ENCODE measurements at places on chromosomes 3 and 15. TPM values are rescaled to one million over a fixed set of nuclear protein-coding genes. Genes with fewer than 3 reads are reported as not detected.
A peak's percentile ranks its signal among the peaks of the same experiment; 100 is the strongest.

Gene ACTC1
- total RNA-seq: not detected

GRCh38 chr3:167166594-167167253 lies 213.4 kb downstream of the ZBBX start:
- H3K27me3 ChIP-seq: no peaks in the 10 kb centered on the region
- no peak overlapping the region for H3K27ac ChIP-seq
- H3K4me3 ChIP-seq: no peak overlapping the region
- H3K36me3 ChIP-seq: no peaks in the 10 kb centered on the region
- no peak for DNase-seq

GRCh38 chr3:195095035-195095703 lies 175.8 kb downstream of the XXYLT1 start:
- H3K4me1 ChIP-seq: peaks cover 18% of the 10 kb centered on the region

DNA sequence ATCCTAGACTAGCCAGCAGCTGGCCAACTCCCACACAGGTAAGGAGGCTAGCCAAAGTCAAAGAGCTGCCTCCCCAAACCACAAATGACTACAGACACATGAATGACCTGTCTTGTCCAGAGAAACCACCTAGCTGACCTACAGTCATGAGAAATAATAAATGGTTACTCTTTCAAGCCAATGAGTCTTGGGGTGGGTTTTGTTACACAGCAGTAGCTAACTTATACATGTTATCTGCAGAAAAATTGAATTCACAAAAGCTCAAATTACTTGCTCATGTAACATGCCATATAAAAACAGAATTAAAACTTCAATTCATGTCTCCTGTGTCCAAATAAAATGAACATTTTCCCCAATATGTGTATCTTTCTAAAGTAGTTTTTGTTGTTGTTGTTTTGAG lies 307.4 kb upstream of the NR2F2 start:
- H3K4me1 ChIP-seq: no peaks in the 10 kb centered on the region
- no peak overlapping the region for H3K27ac ChIP-seq
- no peaks in the 10 kb centered on the region for H3K36me3 ChIP-seq
- DNase-seq: no peak

DNA sequence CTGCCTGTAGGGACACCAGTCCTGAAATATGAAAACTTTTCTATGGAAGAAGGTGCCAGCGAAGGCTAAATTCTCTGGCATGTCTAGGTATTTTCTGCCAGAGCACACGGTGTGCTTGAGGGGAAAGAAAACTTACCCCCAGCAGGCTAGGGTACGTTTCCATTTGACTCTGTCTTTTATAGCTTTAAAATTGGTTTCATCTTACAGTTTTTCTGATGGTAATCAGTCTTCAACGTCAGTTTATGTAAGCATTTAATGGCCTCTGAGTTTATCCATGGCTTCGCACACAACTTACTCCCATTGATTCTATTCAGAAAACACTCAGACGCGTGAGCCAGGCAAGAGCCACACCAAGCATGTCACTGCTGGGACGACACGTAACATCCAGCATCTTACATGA lies 249.7 kb downstream of the ADAMTS17 start:
- no peaks in the 10 kb centered on the region for H3K27me3 ChIP-seq
- DNase-seq: no peak
- H3K36me3 ChIP-seq: no peaks in the 10 kb centered on the region
- no peak overlapping the region for H3K27ac ChIP-seq

DNA sequence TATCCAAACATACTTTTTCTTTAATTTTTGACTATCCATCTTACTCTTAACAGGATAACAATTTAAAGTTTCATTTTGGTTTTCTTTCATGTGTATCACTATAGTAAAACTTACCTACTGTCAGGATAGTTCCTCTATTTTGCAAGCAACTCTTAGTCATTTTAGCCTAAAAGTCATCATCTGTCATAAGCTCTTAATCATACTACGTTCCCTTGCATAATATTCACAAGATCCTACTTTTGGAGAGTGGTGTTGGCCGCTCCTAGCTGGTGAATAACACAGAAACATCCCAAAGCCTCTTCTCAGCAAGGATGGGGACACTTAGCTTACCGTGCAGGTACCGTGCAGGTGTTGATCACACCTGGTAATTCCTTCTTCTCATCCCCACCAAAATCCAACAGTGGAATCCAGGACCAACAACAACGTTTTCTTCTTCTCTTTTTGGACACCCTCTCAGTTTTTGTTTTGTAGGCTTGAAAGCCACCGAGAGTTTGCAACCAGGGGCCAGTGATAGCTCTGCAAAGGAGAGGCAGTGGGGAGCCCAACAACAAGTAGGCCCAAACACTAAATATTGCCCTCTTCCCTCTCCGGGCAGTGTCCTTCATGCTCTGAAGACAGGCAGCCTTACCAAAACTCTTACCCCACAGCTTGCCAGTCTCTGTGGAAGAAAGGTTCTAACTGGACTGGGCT lies 433 bp downstream of the FILIP1L start:
- no peak for DNase-seq
- H3K27me3 ChIP-seq: no peaks in the 10 kb centered on the region
- H3K4me3 ChIP-seq: no peak overlapping the region
- no peak overlapping the region for H3K27ac ChIP-seq
- H3K36me3 ChIP-seq: no peaks in the 10 kb centered on the region

Gene ST8SIA2
- total RNA-seq: not detected

GRCh38 chr3:127215714-127216414 lies 22.9 kb downstream of the PRR23E start:
- no peak for DNase-seq
- no peak overlapping the region for H3K4me3 ChIP-seq
- no peak overlapping the region for H3K27ac ChIP-seq
- no peaks in the 10 kb centered on the region for H3K36me3 ChIP-seq

GRCh38 chr15:44468709-44469385 lies 41.4 kb downstream of the CTDSPL2 start:
- no peaks in the 10 kb centered on the region for H3K4me1 ChIP-seq
- peaks cover 5% of the 10 kb centered on the region for H3K36me3 ChIP-seq
- H3K27me3 ChIP-seq: no peaks in the 10 kb centered on the region
- DNase-seq: no peak

Gene NUTM1
- not detected for total RNA-seq

Gene CCR9
- total RNA-seq: not detected

Gene ALAS1
- total RNA-seq: 53.2 TPM

Gene PTH1R
- 13.4 TPM for total RNA-seq

- peak overlapping the region; percentile 65 for H3K4me3 ChIP-seq
- H3K36me3 ChIP-seq: no peaks in the 10 kb centered on the region
- peaks cover 23% of the 10 kb centered on the region for H3K4me1 ChIP-seq
Measured at GRCh38 chr15:44289259-44289790, 806 bp downstream of the GOLM2 start.

- DNase-seq: no peak
- peak overlapping the region; percentile 55 for H3K27ac ChIP-seq
- peaks cover 38% of the 10 kb centered on the region for H3K4me1 ChIP-seq
- H3K27me3 ChIP-seq: no peaks in the 10 kb centered on the region
- H3K36me3 ChIP-seq: no peaks in the 10 kb centered on the region
- H3K4me3 ChIP-seq: no peak overlapping the region
Measured at GRCh38 chr15:70742928-70743327, 20.4 kb downstream of the UACA start.

GRCh38 chr3:8767256-8767666 lies 2.2 kb downstream of the OXTR start:
- peaks cover 23% of the 10 kb centered on the region for H3K4me1 ChIP-seq
- H3K36me3 ChIP-seq: no peaks in the 10 kb centered on the region
- peaks cover 14% of the 10 kb centered on the region for H3K27me3 ChIP-seq

Gene CRYGS
- total RNA-seq: 2.9 TPM

- H3K36me3 ChIP-seq: no peaks in the 10 kb centered on the region
- peak; percentile 92 for DNase-seq
- no peaks in the 10 kb centered on the region for H3K27me3 ChIP-seq
- H3K4me1 ChIP-seq: peaks cover 11% of the 10 kb centered on the region
- peak overlapping the region; percentile 54 for H3K27ac ChIP-seq
Measured at GRCh38 chr3:11770477-11771391, 76.0 kb downstream of the TAMM41 start.

DNA sequence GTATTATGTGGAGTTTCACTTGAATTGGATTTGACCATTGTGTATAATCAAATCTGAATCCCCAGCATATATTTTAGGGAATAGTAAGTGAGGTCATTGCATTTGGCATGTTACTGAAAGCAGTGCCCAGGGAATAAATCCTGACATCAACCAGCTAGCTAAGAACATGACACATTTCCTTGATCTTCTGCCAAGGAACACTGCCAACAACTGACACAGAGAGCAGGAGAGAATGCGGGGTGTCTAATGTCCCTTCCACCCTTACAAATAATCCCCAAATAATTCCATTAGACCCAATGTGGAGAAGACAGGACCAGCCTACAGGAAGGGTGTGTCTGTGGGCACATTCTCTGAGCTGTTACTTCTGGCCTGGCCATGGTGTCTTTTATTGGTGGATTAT lies 30.6 kb upstream of the UBE3A start:
- no peak for DNase-seq
- no peaks in the 10 kb centered on the region for H3K27me3 ChIP-seq
- no peaks in the 10 kb centered on the region for H3K36me3 ChIP-seq
- H3K4me3 ChIP-seq: no peak overlapping the region
- H3K4me1 ChIP-seq: peaks cover 6% of the 10 kb centered on the region

Gene AGTR1
- total RNA-seq: 8.1 TPM

- no peak for DNase-seq
- H3K36me3 ChIP-seq: peaks cover 5% of the 10 kb centered on the region
- H3K27me3 ChIP-seq: no peaks in the 10 kb centered on the region
Measured at GRCh38 chr3:45599984-45600650, 5.6 kb downstream of the LIMD1 start.

DNA sequence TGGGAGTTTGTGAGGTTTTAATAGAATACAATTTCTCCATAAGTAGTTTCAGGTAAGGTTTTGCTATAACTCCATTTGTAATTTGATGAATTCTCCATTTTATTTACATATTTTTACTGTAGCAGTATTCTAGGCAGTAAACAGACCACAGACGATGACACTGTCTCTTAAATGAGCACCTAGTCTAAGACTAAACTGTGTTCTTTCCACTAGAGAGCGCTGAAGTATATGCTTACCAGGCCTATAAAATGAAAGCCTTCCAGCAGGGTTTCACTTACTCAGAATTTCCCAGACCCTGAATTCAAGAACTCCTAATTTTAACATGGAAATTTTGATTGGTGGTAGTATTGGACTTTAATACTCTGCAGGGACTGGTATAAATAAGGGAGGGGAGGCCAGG lies 41.6 kb downstream of the POLG start:
- no peaks in the 10 kb centered on the region for H3K27me3 ChIP-seq
- DNase-seq: no peak
- no peaks in the 10 kb centered on the region for H3K4me1 ChIP-seq

DNA sequence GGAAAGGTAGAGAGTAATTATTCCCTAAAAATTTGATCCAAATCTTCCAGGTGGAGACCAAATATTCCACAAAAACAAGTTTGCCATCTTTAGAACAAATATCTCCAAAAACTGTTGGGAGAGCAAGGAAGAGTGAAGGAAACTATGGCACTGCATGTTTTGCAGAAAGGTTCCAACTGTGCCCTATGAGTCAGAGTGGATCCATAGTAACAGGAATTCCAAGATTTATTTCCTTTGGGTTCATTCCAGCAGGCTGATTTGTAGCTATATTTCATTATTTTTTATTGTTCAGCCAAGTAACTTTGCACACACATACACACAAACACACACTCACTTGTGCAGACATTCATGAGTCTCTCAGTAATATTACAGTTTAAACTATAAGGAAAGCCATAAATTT lies 459.7 kb upstream of the EPHA6 start:
- no peak for DNase-seq
- H3K4me3 ChIP-seq: no peak overlapping the region
- no peaks in the 10 kb centered on the region for H3K27me3 ChIP-seq
- H3K27ac ChIP-seq: no peak overlapping the region

- DNase-seq: no peak
- H3K36me3 ChIP-seq: peaks cover 33% of the 10 kb centered on the region
- H3K27ac ChIP-seq: no peak overlapping the region
- H3K4me1 ChIP-seq: peaks cover 26% of the 10 kb centered on the region
- H3K4me3 ChIP-seq: no peak overlapping the region
- H3K27me3 ChIP-seq: no peaks in the 10 kb centered on the region
Measured at GRCh38 chr3:33089515-33089914, 7.4 kb downstream of the GLB1 start.

DNA sequence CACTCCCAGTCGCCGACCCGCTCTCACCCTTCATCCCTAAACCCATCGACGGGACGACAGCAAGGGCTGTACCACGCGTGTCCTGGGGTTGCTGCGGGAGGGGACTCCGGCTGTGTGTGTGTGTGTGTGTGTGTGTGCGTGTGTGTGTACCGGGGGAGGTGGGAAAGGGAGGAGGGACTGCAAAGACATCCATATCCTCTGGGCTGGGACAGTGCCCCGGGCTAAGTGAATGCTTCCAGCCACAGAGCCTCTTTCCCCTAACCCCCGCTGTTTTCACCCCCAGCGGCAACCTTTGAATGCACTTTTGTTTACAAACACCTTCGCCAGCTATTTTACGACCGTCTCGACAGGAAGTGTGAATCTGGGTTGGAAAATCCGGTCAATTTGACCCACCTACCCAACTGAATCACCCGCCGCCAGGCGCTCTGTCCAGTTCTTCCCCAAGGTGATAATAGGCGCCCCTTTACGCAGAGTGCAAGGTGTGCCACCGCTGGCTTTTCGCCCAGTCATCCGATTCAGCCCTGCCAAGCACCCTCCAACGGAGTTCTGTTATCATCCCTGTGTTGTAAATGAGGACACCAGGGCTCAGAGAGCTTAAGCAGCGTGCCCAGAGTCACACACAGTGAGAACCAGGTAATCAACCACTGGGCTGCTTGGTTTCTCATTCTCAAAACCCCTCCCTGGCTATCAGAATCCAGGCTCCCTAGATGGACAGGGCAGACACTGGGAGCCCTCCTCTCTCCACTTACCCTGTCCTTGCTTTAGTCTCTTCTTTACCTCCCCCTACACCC lies 739 bp upstream of the AMOTL2 start:
- peaks cover 13% of the 10 kb centered on the region for H3K36me3 ChIP-seq
- H3K4me3 ChIP-seq: peak overlapping the region; percentile 76
- H3K4me1 ChIP-seq: peaks cover 49% of the 10 kb centered on the region
- H3K27ac ChIP-seq: peak overlapping the region; percentile 100
- no peaks in the 10 kb centered on the region for H3K27me3 ChIP-seq

GRCh38 chr3:114144909-114145688 lies 33.8 kb downstream of the DRD3 start:
- no peak for DNase-seq
- H3K4me3 ChIP-seq: no peak overlapping the region
- no peak overlapping the region for H3K27ac ChIP-seq
- no peaks in the 10 kb centered on the region for H3K4me1 ChIP-seq
